ENCODE measurements at places on chromosomes 12 and 14.

GRCh38 chr14:34171431-34172172, 220.7 kb upstream of the EGLN3 start:
- no peak for ATAC-seq

GRCh38 chr12:93502802-93503623, 35.7 kb downstream of the MRPL42 start:
- no peak for ATAC-seq

- no peak for ATAC-seq
Observed at GRCh38 chr12:52895726-52896189, 9.1 kb downstream of the KRT8 start.

- no peak for ATAC-seq
Observed at GRCh38 chr12:52772188-52772587, 5.0 kb downstream of the KRT76 start.

GRCh38 chr12:106341086-106341877, 16.3 kb upstream of the POLR3B start:
- no peak for ATAC-seq

DNA sequence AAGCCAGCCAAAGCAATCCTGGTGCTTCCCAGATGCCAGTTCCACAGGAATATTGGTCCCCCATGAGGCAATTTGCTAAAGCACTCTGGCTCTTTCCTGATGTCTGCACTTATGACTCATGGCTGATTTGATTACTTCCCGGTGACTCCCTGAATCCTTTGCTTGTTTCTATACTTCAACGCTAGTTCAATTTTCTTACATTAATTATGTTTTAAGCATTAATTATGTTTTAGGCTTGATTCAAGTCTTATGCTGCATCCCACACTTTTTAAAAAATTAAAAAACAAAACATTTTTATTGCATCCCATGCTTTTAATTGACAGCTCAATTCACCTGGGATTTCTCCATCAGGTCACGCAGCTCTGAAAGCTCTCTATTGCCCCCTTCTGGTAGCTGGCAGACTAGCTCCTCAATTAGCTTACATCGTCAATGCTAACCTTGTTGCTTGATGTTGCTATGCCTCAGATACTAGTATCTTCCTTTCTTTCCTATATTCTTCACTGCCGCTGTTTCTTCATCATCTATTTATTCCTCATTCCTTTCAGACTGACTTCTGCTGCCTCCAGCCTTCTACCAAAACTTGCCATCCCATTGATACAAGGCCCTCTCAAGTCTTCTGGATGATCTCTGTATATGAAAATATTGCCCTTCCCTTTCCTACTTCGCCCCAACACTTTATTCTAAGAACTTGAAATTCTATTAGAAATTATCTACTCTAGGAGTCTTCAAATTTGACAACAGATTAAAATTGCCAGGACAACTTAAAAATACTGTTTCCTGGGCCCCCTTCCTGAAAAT, 32.0 kb downstream of the TSHR start:
- ATAC-seq, result peak; percentile 78

- no peak for ATAC-seq
Observed at GRCh38 chr12:132257206-132257954, 72.0 kb downstream of the GALNT9 start.

DNA sequence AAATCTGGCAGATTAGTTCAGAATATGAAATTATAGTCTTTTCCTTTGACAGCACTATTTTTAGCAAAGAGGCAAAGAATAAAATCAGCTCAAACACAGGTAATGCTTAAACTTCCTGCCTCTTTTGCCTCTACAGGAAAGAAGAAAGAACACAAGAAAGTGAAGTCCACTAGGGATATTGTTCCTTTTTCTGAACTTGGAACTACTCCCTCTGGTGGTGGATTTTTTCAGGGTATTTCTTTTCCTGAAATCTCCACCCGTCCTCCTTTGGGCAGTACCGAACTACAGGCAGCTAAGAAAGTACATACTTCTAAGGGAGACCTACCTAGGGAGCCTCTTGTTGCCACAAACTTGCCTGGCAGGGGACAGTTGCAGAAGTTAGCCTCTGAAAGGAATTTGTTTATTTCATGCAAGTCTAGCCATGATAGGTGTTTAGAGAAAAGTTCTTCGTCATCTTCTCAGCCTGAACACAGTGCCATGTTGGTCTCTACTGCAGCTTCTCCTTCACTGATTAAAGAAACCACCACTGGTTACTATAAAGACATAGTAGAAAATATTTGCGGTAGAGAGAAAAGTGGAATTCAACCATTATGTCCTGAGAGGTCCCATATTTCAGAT, 17.4 kb downstream of the TMPO start:
- no peak for ATAC-seq

- ATAC-seq, result no peak
Observed at GRCh38 chr12:75877763-75878621, 153.6 kb downstream of the PHLDA1 start.

DNA sequence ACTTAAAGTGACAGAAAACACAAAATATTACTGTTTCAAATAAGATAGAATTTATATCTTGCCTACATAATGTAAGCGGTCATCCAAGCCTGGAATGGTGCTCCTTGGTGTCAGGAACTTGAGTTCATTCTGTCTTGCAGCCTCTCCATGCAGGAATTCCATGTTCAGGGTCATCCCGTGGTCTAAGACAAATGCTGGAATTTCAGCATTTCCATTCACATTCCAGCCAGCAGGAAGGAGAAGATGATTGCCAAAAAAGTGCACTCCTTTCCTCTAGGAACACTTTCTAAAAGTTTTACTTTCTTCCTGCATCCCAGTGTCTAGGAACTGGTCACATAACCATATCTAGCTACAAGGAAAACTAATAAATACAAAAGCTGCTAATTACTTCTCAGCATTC, 106.3 kb downstream of the PTPRO start:
- no peak for ATAC-seq

GRCh38 chr14:93316716-93317115, 16.1 kb downstream of the BTBD7 start:
- ATAC-seq, result no peak

- no peak for ATAC-seq
Observed at GRCh38 chr12:91178139-91178561, 4.5 kb downstream of the DCN start.

GRCh38 chr14:47846008-47846407, 170.6 kb upstream of the MDGA2 start:
- no peak for ATAC-seq

DNA sequence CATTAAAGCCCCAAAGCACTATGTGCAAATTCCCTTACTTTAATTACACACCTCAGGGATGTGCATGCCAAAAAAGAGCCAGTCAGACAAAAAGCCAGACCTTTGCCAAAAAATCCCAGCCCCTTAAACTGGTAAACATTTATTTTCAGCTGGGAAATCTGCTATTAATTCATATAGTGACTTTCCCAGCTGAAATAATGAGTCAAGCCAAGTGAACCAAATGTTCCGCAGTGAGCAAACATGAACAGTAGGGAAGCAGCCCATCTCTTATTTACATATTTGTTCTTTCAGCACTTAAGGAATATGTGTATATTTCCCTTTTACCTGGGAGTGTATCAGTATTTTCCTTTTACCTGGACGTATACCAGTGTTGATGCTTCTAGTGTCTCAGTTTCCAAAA, 44.0 kb upstream of the OTX2 start:
- ATAC-seq, result no peak

DNA sequence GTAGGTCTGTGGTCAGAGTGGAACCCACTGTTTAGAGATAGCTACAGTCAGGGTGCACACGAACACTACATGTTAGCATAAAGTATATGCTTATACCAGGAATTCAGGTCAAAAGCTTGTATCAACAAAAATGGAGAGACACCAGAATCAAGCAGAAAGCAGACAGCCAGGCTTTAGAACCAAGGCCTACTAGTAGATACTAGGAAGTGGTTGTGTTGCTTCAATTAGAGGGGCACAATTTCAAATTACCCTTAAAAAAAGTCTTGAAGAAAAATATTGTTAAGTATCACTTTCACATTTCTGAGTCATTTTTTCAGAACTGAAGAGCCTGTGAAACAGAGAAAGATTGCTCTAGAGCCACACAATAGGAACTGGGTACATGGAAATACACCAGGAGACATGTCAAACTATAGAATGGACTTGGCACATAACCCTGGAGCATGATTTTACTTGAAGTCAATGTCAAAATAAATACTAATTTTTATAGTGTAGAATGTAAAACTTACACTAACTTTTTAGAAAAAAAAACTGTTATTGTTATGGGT, 41.6 kb downstream of the LRRC9 start:
- ATAC-seq, result no peak
